Muscle of back (tissue), 13 donors: ENCODE measurements at places on chromosomes 11 and 22.

DNA sequence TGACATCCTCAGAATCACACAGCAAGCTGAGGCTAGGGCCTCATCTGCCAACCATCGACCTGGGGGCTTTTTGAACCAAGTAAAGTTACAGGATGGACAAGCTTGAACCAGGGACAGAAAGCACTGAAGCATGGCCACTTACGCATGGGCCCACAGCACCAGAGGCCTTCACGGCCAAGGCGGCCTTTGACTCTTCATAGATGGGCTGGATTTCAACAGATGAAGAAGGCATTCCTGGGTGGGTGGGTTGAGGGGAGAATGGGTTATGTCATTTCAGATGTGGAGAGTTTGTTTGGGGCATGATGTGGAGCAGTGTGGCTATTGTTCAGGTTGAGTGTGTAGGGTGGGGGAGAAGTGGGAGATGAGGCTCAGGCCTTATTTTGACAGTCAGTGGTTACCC is 60.2 kb downstream of the LRRC32 start:
- DNase-seq, result no peak

DNA sequence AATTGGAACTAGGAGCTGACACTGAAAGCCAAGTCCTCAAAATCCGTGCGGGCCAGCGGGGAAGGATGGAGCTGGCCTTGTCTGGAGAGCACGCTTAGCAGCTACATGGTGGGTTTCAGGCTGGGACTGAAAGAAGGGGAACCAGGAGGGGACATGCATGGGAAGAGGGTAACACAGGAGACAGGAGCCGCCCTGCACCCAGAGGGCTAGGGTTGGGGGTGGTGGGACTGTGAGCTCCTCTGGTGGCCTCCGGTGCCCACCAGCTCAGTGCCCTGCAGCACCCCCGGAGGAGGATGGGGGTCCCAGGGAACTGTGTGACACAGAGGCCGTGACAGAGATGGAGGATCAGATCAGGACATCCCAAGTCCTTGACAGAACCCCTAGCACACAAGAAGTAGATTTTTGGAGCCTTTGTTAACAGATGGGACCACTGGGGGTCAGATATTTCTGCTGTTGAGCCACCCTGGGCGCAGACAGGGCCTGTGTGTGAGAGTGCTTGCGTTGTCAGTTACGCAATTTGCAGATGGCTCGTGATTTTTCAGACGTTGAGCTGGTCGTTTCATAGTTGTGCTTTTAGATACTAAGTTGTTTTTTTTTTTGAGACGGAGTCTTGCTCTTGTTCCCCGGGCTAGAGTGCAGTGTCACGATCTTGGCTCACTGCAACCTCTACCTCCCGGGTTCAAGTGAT is 21.3 kb upstream of the GRAMD4 start:
- no peak for DNase-seq

DNA sequence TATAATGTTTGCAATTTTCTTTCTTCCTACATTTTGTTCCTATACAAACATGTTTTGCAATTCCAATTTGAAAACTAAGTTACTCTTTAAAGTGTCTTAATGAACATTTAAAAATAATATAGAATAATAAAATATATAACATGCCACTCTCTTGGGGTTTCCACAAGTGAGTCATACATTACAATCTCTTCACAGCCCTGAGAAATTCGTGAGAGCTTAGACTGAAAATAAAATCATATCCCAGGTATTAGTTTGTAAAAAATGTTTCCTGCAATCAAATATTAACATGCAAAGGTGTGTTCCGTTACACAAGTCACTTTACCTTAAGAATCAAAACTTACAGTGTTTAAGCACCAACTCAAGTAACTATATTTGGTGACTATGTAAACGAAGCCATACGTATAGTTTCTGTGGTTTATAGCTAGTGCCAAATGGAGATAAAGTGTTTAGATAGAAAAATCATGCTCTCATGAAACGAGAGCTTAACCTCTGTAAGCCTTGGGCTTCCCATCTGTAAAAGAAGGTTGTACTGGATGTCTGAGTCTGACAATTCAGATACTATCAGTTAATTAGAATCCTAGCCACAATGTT is 253.6 kb upstream of the ANO3 start:
- no peak for DNase-seq

GRCh38 chr11:71489311-71490043 is 36.5 kb downstream of the NADSYN1 start:
- no peak for DNase-seq
